ENCODE measurements at places on chromosomes 6 and 20.

GRCh38 chr6:157859775-157860504 lies 36.9 kb downstream of the SNX9 start:
- no peak for DNase-seq

GRCh38 chr6:16409531-16410441 lies 171.4 kb downstream of the GMPR start:
- peak; percentile 52 for DNase-seq

GRCh38 chr20:18276821-18277220 lies 11.5 kb upstream of the ZNF133 start:
- DNase-seq: peak; percentile 61

DNA sequence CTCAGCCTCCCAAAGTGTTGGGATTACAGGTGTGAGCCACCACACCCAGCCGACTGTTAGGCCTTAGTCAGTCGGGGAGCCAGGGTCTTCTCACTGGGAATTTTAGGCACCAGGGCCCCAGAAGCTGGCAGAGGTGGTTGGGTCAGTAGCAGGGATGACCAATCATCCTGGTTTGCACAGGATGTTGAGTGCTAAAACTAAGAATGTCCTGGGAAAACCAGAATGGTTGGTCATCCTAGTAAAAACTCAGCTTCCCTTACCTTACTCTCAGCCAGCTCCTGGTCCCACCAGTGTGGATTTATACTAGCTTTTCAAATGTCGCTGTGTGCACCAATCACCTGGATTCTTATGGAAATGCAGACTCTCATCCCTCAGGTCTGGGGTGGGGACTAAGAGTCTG lies 31.8 kb downstream of the KCNG1 start:
- DNase-seq: no peak

DNA sequence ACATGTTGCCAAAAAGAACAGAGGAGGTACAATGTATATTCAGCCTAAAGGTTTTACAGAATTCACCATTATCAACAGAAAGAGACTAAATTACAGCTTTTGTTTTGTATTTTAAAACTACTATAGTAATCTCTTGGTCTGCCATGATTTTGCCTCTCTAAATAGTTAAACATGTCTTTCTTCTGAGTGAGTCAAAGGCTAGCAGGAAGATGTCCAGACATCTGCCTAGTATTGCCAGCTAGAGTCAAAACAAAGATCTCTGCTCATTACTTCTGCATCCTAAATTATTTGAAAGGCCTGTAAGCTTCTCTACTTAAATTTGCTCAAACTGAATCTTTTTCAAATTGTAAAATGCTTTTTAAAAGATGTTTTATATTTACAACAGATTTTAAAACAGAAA lies 8.8 kb downstream of the ASF1A start:
- no peak for DNase-seq

DNA sequence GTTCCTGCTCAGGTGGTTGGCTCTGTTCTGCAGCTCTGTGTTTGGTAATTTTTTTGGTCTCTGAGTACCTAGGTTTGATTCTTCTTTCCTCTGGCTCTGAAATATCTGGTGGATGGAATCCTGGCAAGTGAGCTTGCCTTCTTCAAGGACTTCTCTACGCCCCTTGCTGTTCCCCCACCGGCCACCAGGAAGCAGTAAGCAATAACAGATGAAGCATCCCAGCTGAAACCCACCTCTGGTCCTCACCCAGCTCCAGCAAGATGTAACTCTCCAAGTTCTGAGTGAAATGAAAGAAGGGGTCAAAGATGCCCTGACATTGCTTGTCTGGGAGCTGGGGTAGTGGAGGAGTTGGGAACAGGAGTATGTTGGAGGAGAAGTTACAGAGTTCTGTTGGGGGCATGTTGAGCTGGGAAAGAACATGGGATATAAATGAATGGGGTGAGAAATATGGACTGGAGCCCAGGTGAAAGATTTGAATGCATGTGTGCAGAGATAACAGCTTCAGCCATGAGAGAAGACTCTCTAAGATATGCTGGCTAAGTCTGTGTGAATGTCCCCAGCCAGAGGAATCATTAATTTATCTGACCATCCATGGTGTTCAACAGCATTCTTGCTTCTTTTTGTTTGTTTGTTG lies 51.3 kb upstream of the GLP1R start:
- DNase-seq: no peak

GRCh38 chr20:23586735-23587525 lies 18.6 kb upstream of the CST9L start:
- no peak for DNase-seq

- no peak for DNase-seq
These were observed 4.4 kb downstream of the PNRC1 start for GRCh38 chr6:89084954-89085353.

DNA sequence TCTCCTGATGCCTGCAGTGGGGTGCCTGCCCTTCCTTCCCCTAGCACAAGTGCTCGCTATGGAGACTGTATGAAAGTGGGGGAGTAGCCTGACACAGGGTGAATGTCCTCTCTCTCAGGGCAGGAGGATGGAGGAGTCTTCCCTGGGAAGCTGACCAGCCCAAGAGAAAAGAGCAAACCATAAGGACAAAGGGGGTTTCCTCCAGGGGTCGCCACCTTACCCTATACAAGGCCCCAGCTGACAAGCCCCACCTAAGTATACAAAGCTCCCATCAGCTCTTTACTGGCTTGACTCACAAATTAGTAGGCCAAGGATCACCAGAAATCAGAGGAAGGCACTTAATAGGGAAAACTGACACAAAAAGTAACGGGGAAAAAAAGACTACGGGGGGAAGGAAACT lies 54.1 kb downstream of the PLAGL1 start:
- DNase-seq: no peak

DNA sequence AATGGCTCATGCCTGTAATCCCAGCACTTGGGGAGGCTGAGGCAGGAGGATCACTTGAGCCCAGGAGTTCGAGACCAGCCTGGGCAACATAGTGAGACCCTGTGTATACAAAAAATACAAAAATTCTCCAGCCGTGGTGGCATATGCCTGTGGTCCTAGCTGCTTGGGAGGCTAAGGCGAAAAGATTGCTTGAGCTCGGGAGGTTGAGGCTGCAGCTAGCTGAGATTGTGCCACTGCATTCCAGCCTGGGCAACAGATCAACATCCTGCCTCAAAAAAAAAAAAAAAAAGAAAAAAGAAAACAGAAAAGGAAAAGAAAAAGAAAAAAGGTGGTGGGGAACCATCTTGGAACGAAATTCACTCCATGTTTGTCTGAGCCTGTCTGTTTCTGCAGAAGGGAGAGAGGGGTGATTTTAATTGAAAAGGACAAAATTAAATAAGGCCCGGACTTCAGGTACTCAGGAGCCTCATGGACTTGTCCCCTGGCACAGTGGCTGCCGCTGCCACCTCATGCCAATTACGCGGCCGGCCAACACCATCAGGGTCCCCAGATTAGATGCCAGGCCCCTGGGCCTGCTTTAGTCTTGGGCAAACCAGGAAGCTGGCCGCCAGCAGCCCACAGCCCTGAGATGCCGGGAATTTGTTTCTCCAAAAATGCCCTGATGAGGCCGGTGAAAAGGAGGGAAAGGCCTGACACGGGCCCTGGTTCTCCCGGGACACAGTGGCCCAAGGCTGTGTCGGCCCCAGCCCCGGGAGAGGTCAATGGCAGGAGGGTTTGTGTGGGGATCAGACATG lies 37.8 kb upstream of the STX16 start:
- DNase-seq: no peak

DNA sequence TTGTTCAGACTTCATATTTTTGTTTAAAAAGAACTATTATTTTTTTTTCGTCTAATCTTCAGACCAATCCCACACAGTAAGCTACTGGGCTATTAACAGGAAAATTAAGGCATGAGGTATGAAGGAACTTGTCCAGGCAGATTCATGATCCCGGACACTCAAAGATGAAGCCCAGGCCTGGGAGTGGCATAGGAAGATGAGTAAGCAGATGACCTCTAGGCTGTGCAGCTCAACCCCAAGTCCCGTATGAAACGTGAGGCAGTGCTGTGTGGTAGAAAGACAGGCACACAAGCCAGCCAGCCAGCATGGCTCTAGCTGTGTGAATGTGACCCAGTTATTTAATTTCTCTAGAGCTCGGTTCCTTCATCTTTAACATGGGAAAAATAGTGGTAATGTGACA lies 231.9 kb downstream of the CLIC5 start:
- no peak for DNase-seq

DNA sequence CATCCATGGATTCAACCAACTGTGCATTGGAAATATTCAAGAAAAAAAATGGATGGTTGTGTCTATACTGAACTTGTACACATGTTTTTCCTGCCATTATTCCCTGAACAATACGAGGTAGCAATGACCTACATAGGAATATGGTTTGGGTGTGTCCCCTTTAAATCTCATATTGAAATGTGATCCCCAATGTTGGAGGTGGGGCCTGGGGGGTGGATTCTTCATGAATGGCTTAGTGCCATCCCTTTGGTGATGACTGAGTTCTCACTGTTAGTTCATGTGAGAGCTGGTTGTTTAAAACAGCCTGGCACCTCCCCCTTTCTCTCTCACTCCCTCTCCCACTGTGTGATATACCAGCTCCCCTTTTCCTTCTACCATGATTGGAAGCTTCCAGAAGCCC lies 139.8 kb upstream of the BACH2 start:
- no peak for DNase-seq

DNA sequence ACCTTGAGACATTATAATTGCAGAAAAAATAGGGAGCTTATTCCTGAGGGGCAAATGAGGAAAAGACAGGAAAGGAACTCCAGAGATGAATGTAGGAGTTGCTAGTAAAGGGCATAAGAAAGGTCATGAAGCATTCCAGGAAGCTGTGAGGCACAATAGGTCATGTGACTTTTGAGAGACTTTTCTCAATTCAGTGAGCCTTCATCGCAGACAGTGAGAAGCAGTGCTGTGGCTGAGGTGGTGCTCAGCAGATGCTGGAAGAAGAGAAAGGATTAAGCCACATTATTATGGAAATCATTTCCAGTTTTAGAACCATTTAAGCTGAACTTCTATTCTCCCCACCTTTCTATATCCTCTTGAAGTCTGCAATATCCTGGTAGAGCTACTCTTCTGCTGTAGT lies 4.1 kb downstream of the SPTLC3 start:
- no peak for DNase-seq

DNA sequence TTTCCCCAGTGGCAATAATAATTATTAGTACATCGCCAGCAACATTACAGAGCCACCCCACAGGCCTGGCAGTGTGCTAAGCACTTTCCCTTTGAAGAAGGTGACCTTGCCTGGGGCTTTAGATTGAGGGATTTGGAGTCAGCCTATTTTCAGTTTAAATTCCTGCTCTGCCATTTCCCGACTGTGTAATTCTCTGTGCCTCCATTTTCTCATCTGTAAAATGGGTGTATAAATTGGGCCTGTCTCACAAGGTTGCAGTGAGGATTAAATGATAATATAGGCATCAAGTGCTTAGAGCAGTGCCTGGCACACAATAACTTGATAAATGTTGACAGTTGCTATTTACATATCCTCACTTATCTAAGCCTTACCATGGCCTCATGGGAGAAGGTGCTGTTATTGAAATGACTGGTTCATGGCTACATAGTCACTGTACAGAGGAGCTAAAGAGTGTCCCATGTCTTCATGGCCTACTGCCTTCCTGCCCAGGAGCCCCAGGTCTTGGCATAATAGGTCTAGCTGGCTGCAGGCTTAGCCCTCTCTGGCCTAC lies 5.1 kb upstream of the SCRT2 start:
- DNase-seq: no peak

GRCh38 chr20:25352746-25353145 lies 37.9 kb downstream of the ABHD12 start:
- DNase-seq: no peak

DNA sequence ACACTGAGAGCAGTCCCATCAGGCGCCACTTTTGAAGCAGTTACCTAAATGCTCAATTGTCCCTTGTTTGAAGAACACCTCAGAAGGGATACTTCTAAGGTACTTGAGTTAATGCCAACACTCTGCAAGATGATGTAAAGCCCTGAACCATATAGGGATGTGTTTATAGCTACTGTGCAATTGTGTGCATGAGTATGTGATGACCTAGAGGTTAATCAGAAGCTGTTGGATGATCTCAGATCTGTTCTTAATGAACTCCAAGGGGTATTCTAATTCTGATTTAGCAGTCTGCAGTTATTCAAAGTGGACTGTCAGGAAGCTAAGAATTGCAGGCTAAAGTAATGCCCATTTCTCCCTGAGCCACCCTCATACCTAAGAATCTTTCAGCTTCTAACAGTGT lies 158.3 kb downstream of the TMEM242 start:
- DNase-seq: no peak

- DNase-seq: no peak
These were observed 1.1 kb upstream of the SLC22A7 start for GRCh38 chr6:43296780-43297497.

GRCh38 chr6:165227644-165228329 lies 81.6 kb downstream of the C6orf118 start:
- no peak for DNase-seq

DNA sequence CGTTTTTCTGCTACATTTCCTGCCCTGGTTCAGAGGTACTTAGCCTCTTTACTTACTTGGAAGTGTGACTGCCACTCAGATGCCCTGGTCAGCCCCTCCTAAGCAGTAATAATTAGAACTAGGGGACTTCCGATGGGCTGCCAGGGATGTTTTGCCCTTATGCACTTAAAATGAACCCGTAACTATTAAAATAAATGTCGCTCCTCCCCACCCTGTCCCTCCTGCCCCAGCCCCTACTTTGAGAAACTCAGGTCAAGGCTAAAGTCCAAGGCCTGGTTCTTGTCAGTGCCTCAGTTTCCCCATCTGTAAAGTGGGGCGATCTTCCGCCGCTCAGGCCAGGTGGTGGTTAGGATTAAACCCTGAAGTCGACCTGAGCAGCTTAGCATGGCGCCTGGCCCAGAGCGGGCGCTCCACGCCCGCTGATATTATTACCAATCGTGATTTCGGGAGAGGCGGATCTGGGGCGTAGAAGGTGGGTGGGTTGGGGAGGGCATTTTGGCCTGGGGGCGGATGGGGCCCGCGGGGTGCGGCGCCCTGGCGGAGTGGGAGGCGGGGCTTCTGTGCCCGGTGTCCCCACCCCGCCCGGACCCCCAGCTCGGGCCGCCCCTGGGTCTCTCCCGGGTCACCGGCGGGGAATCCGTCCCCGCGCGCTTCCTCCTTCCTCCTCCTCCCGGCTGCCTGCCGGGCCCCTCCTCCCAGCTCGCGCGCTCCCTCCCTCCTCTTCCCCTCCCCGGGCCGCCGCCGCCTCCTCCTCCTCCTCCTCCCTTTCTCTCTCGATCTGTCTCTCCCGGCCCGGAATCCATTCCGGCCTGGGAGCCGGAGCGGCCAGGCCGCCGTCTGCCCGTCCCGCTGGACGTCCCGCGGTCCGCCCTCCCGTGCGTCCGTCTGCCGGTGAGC lies at the start of gene SRC:
Gene SRC, plus strand, starts transcription at position 802 of the 897 bp plus-strand sequence. CDS start 38,014 bp downstream, outside the sequence.
- DNase-seq: peak; percentile 3

- DNase-seq: peak; percentile 46
These were observed 10.9 kb upstream of the E2F1 start for GRCh38 chr20:33697129-33697528.

- no peak for DNase-seq
These were observed 156.8 kb upstream of the RUNX2 start for GRCh38 chr6:45171380-45171779.

DNA sequence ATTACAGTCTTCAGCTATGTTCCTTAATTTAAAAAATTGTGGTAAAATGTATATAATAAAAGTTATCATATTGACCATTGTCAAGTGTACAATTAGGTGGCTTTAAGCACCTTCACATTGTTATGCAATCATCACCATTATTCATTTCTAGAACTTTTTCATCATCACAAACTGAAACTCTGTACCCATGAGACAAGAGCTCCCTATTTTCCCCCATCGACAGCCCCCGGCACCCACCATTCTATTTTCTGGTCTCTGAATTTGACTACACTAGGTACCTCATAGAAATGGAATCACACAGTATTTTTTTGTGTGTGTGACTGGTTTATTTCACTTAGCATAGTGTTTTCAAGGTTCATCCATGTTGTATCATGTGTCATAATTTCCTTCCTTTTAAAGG lies 39.7 kb upstream of the FYN start:
- DNase-seq: no peak

- DNase-seq: no peak
These were observed 76.1 kb upstream of the HSF2 start for GRCh38 chr6:122323361-122323760.

All from hippocampal formation (tissue), 2 donors.